ENCODE measurements at places on chromosomes 3 and 15. TPM values are rescaled to one million over a fixed set of nuclear protein-coding genes. Genes with fewer than 3 reads are reported as not detected.

GRCh38 chr15:92654662-92655061 is 913 bp downstream of the FAM174B start:
- DNase-seq: no peak

DNA sequence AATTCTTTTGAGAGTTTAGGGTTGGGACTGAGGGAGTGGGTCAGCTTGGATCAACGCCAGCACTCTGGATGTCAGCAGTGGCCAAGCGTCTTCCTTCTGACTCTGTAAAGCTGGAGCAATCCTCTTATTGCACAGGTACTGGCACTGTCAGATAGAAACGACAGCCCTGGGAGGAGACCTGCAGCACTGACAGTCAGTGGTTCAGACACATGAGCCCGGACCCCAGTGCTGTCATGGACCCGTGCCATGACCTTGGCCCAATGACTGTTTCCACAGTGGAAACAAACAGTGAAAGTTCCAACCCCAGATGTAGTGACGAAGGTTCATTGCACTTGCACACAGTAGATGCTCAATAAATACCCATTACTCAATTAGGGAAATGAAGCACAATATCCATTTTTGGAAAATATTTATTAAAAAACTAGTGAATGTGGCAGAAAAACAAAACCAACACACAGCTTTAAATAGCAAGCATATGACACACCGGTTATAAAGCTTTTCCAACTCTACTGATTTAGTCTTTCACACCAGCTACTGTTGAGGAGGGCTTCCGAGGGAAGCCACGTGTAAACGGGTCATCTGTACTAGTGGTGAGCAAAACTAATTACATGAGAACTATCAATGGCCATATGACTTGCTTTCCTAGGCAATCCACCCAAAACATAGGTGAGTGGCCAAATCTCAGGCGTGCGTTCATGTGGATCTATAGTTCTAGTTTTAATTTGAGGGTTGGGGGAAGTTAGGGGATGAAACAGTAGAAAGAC is 22.1 kb downstream of the SIAH2 start:
- DNase-seq: peak; percentile 27

Gene C15orf61
- total RNA-seq: 11.5 TPM

Gene CAMK2N2
- not detected for total RNA-seq

- no peak for DNase-seq
Observed at GRCh38 chr3:104796556-104796955, 570.2 kb upstream of the ALCAM start.

GRCh38 chr3:32313723-32314473 is 75.4 kb downstream of the CMTM8 start:
- no peak for DNase-seq

DNA sequence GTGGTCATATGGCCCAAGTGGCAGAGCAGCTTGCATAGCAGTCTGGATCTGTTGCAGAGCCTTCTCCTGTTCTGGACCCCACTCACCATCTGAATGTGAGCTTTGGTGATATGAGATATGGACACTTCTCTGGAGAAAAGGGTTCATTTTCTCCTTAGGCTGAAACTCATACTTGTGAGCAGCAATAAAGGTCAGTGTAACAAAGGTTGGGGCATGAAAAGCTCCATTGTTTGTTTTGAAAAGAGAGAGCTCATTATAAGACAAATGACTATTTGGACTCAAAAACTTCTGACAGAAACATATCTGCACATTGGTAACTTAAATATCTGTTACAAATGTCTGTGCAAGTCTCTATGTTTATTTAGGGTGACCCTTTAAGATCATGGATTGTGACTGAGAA is 517.3 kb downstream of the MFSD1 start:
- DNase-seq: no peak

Gene GOLGA6L7
- not detected for total RNA-seq
